ENCODE measurements at places on chromosomes 4 and X.

GRCh38 chrX:50814701-50815100, 707 bp upstream of the SHROOM4 start:
- no peak for DNase-seq

- DNase-seq = no peak
Measured at GRCh38 chr4:27085396-27085795, 224.8 kb downstream of the STIM2 start.

GRCh38 chrX:44972132-44972531, 99.1 kb downstream of the KDM6A start:
- no peak for DNase-seq

GRCh38 chr4:121939690-121940089, 12.2 kb downstream of the TRPC3 start:
- no peak for DNase-seq

DNA sequence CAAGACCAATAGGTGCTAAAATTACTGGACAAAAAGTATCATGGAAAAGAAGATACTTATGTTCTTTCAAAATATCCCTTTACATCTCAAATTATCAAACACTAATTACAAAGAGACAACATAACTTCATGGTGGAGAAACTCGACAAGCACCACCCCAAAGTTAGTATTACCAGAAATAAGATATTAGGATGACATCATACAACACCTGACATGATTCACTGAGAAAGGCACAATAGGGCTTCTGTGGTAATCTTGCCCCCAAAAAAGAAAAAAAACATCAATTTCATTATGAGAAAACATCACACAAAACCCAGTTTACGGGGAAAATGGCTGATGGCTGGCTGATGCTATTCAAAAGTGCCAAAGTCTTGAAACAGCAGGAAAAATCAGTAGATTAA, 1781.7 kb upstream of the PCDH10 start:
- no peak for DNase-seq

DNA sequence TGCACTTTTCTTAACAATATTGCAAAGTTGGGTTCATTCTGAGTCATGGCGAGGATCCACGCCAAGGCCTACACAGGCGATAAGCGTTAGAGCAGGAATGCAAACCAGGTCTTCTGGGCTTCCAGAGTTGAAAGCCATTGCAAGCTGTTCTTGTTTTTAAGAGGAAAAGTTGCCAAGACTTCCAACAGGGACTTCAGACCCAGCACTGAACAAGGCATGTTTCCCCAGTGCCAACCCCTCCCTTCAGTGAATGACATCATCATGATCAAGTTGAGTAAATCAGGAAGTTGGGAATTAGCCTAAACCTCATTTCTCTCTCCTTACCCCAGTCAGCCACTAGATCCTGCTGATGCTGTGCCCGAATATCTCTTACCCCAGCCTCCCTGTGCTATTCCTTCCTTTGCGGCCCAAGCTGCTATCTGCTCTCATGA, 355.1 kb downstream of the HS3ST1 start:
- no peak for DNase-seq

- no peak for DNase-seq
Measured at GRCh38 chrX:102995316-102995715, 58.2 kb downstream of the RAB40AL start.
